ENCODE measurements at places on chromosomes 7 and 10.
A peak's percentile ranks its signal among the peaks of the same experiment; 100 is the strongest.

- no peak for DNase-seq
Observed at GRCh38 chr10:81920213-81920829, 45.3 kb downstream of the NRG3 start.

GRCh38 chr10:87615856-87616255 lies 43.8 kb upstream of the PAPSS2 start:
- no peak for DNase-seq

- no peak for DNase-seq
Observed at GRCh38 chr7:117085769-117086463, 132.6 kb downstream of the ST7 start.

- DNase-seq: no peak
Observed at GRCh38 chr10:112448888-112449287, 1.9 kb downstream of the VTI1A start.

DNA sequence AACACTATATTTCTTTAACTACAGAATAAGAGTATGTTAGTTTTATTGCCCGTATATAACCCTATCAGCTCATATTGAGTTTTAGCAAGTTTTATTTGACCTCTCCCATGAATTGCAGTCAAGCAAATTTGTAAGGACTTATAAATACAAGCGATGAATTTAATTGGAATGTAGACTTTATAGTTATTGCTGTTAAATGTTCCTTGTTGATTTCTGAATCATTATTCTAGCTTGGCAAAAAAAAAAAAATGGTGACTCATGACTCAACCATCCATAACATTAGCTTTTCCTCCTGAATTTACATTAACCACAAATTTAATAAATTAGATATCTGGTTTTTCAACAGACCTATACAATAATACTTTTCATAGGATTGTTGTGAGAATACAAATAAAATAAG lies 334.0 kb upstream of the LRRTM3 start:
- no peak for DNase-seq

DNA sequence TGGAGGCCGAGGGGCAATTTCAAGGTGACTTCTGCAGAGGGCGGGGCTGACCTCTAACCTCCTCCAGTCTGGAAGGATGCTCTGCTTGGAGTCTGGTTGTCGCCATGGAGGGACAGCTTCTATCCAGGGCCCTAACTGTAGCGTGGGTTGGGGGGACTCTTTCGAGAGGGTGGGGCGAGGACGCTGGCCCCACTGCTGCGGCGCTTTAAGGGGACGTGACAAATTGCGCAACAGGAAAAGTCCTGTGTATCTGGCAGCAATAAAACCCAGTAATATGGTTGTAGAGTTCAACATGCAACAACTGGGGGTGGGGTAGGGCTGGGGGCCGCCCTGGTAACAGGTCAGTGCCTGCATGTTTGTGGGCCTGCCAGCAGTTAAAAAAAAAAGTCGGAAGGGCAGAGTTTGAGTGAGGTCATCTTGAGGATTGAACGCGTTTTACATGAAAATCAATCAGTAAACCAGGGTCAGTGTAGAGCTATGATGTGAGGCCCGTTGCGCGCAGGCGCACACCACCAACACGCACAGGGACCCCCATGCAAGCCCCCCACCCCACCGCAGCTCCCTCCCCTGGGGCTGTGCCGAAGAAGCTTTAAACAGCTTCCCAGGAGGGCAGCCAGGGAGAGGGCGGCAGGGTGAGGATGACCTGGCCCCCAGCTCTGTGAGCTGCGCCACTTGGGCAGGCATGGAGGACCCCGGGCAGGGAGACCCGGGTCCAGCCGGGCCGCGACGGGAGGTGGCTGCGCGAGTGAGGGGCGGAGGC lies 4.3 kb downstream of the SHH start:
- DNase-seq: no peak

DNA sequence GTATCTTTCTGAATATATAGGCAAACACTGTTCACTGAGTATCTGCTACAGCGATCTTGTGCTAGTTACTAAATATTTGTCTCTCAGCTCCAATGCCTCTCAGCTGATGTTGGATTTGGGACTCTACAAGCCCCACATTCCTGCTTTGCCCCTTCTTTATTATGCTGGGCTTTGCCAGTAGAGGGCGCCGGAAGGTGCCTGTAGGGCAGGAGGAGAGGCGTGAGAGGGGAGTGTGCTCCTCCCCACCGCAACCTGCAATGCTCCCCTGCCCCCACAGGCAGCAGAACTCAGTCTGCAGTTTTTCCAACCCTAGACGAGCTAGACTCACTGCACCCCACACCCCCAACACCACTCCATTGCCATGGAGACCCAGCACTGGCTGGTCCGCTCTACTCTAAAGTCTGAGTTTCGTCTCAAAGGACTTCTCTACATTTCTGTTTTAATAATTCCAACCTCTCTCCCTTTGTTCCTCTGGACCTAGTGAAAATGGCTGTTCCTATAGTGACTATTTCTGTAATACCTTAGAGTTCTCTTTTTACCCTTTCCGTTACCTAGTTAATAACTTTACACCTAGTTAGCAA lies 337.6 kb downstream of the CCSER2 start:
- DNase-seq: no peak

- no peak for DNase-seq
Observed at GRCh38 chr7:36633377-36633776, 90.9 kb downstream of the AOAH start.

DNA sequence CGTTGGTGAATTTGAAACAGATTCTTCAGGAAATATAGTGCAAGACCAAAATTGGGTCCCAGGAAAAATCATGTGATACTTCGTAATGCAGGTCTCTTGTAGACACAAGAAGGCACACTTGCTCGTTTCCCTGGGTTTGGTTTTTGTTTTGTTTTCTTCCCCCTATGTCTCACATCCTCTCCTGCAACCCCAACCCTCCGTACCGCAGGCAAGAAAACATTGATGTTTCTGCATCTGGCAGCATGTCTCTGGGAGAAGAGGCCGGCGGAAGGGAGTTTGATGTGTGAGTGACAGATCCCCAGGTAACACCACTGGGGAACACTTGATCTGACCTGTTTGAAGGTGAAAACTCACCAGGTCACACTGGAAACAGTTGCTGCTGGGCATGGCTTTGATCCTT lies 718.5 kb downstream of the AUTS2 start:
- peak; percentile 4 for DNase-seq
